Calu3 (cell line): ENCODE measurements at places on chromosomes 1 and 21. TPM values are rescaled to one million over a fixed set of nuclear protein-coding genes. Genes with fewer than 3 reads are reported as not detected.

DNA sequence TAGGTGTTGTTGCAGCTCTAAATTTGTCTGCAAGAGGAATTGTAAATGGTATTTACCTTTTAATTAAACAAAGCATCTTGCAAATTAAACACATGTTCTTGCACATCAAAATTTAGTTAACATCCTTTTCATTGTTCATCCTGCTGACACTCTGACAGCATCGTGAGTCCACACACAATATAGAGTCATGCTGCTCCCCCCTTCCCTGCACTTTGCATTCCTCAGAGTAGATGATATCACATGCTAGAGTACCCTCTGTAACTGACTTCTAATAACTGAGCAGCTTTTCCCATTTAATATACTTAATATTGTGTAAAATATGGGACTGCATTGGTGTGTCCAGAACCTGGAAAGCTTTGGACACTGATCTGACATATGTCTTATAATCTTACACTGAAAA lies 138.8 kb upstream of the DPYD start:
- no peak for DNase-seq

GRCh38 chr1:17119773-17120480 lies 676 bp upstream of the PADI2 start:
- no peak for DNase-seq

GRCh38 chr21:31905503-31906451 lies 33.0 kb downstream of the HUNK start:
- DNase-seq, result no peak

DNA sequence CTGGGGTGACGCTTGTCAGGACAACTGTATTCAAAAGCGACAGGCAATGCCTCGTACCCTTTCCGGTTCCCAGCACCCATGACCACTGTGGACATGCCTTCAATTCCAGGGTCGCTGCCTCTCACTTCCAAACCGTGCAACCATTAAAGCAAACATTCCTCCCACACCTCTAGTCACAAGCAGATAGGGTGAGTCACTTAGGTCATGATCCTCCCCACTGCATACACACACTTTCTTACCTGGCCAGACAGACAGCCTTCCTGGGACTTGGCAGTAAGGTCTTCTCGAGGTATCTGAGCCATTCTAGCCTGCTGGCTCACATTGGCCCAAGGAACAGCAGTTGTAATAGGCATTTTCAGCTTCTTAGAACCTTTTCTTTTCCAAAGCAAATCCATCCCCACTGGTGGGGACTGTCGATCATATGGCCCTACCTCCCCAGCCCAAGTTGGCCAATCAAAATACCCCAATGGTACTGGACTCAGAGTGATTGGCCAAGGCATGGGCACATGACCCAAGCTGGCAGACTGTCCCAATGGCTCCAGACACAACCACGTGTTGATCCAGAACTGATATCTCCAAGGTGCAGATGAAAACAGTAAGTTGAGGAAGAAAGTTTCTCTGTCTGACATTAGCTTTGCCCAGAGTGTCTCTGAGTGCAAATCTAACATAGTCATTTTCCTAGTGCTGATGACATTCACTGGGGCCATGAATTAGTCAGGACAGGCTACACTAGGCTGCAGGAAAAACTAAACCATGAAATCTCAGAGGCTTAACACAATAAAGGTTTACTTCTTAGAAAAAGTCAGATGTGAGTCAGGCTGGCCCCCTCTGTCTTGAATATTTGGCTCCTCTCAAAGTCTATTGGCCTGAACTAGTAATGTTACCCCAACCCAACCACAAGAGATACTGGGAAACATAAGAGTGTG lies 113.8 kb downstream of the RRAGC start:
- no peak for DNase-seq

DNA sequence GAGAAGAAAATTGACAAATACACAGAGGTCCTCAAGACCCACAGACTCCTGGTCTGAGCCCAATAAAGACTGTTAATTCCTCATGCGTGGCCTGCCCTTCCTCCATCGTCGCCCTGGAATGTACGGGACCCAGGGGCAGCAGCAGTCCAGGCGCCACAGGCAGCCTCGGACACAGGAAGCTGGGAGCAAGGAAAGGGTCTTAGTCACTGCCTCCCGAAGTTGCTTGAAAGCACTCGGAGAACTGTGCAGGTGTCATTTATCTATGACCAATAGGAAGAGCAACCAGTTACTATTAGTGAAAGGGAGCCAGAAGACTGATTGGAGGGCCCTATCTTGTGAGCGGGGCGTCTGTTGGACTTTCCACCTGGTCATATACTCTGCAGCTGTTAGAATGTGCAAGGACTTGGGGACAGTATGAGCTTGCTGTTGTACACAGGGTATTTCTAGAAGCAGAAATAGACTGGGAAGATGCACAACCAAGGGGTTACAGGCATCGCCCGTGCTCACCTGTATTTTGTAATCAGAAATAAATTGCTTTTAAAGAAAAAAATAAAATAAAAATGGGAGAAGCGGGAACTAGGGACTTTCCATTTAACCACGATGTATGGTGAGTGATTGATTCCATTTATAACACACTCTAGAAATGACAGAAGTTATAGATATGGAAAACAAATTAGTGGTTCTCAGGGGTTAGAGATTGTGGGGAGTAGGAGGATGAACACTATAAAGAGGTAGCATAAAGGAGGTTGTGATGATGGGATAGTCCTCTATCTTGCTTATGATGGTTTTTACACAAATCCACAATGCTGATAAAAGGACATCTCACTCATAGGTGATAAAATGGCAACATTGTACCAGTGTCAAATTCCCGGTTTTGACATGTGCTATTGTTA lies 244.7 kb downstream of the MRPL39 start:
- no peak for DNase-seq

DNA sequence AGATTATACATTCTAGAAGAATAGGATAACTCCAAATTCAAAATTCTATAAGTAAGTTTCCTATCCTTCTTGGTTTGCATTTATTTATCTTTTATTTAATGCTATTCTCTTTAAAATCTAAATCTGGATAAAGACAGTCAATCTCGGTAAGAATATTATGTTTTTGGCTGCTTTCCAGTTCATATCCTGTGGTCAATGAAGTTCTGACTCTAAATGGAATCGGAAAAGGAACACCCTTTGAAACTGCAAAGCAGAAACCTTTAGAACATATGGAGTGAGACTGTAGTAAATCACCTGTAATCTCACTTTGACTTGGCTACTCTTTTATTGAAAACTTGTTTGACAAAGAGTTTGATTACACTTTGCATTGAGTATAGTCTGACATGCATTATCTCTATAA lies 85.2 kb downstream of the KIFAP3 start:
- DNase-seq, result no peak

GRCh38 chr1:50369830-50370229 lies 53.4 kb downstream of the DMRTA2 start:
- no peak for DNase-seq

GRCh38 chr1:168095476-168095875 lies 41.3 kb downstream of the GPR161 start:
- DNase-seq, result no peak

DNA sequence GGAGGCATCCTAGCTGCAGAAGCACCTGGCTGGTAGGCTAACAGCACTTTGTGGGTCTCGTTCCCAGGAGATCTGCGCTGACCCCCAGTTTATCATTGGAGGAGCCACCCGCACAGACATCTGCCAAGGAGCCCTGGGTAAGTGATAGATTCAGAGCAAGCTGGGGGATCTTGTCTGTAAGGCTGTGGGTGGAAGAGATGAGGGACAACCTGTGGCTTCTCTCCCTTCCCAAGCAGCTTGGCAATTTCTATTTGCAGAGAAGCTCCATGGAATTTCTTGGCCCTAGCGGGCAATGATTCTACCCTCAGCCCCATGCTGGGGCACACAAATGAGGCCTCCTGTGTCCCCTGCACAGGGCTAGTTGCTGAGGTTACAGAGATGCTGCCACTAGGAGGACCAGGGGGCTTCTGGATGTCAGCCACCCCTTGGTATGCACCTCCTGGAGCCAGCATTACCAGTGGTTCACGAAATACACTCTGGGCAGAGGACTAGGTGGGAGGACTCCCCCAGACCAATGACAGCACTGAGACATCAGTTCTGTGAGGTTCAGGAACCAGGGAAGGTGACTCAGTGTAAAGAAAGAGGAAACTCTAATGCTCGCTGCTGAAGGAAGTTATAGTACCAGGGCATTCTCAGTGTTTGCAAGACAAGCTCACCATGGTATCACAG lies 5.5 kb downstream of the CAPN2 start:
- no peak for DNase-seq

DNA sequence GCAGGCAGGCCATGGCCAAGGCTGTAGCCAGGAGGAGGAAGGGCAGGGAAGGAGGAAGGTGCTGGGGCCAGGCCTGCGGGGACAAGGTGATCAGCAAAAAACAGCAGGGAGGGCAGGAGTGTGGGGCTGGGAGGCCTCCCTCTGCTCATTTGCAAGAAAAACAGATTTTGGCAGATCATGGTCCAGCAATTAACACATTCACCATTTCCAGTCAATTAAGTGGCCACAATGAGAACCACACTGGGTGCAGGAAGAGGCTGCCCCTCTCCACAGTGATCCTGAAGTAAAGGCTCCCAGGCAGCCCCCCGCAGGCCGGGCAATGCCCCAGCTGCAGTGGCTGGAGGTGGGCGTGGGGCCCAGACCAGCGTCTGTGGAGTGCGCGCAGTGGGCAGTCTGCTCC lies 54.6 kb downstream of the DMRTB1 start:
- DNase-seq, result no peak

GRCh38 chr1:63189677-63190076 lies 132.7 kb upstream of the FOXD3 start:
- DNase-seq, result peak; percentile 16

DNA sequence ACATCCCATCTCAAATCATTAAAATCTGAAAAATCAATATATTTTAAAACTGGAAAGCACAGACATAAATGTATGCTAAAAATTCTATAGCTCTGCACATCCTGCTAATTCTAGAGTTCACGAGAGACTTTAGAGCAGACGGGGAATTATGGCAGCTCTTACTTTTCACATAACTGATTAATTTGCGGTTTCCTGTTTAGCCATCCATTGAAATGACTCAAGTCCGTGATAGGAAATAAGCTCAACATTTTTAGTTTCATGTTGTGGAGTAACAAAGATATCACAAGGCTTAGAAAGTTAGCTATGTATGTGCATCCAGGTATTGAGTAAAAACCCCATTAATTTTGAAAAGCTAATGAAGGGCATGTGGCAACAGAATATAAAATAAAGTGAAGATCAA lies 123.2 kb downstream of the SMYD2 start:
- DNase-seq, result no peak

- DNase-seq, result no peak
Observed at GRCh38 chr1:92599184-92599583, 112.5 kb upstream of the GFI1 start.

DNA sequence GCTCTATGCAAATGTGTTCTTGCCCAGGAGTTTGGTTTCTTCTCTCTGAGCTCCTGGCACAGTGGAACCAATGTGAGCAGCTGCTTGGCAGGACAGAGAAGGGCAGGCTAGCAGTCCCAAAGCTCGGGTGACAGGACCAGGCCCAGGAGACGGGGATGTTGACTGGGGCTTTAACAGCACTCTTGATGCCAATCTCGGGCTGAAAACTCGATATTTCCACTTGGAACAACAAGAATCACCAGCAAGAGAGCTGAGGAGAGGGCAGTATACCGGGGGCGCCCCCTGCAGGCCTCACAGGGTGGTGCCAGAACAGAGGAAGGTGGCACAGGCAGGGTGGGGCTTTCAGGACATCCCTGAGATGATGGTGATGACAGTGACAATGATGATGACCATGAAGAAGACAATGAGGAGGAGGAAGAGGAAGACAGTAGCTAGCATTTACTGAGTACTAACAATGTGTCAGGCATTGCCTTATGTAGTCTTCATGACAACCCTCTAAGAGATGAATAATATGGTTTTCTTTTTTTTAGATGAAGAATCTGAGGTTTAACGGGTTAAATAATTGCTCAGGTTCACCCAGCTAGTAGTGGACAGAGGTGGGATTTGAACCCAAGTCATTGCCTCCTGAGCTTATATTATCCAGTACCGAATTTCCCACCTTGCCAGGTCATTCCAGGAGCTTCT lies 2.7 kb upstream of the KCNJ9 start:
- peak; percentile 75 for DNase-seq

DNA sequence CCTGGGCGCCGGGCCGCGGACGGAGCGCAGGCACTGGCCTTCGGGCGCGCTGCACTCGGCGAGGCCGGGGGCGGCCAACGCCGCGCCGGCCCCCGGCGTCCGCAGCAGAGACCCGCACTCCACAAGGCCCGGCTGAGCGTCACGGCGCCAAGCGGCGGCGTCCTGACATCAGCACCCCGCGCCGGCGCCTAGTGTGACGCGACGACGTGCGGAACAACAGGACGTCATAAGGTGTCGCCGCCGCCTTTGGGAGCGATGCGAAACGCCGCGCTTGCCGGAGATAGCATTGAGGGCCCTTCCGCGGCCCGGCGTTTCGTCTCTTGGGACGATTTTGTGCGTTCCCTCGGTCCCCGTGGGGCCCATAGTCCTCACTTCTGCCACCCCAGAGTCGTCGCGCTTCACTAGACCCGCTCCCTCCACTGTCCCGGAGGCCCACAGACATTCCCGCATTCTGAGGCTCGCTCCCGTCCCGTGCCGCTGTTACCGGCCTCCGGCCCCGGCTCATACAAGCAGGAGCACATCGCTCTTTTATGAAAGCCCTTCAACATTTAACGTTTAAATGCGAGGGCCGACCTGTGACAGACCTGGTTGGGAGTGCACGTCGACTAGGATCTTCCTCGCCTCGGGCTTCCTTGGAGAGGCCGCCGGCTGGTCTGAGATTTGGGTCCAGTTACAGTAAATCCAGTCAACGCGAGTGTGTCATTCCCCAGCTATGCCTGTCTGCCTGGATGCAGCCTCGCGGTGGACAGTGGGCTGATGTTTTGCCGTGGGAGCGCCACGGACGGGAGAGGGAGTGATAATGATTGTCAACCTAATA lies at the start of gene SSU72:
TSS of gene SSU72 (minus strand) at position 143 of the 817 bp plus-strand sequence. CDS start 306 bp downstream, outside the sequence.
- DNase-seq, result peak; percentile 88

DNA sequence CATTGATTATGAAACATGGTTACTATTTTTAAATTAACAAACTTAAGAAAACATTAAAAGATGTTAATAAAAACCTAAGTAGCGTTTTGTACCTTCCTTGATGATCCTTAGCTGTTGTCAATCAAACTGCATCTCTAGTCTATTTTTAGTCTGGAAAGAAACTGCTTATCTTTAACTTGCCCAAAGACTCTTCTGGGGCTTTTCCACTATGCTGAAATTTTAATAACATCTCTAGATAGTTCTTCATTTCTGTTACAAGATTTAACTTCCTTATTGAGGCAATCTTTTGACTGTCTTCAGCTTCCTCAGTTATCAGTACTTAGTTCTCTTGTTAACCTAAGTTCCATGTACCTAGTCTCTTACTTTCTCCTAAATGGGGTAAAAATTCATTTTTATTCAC lies 135.9 kb upstream of the HMCN1 start:
- no peak for DNase-seq

DNA sequence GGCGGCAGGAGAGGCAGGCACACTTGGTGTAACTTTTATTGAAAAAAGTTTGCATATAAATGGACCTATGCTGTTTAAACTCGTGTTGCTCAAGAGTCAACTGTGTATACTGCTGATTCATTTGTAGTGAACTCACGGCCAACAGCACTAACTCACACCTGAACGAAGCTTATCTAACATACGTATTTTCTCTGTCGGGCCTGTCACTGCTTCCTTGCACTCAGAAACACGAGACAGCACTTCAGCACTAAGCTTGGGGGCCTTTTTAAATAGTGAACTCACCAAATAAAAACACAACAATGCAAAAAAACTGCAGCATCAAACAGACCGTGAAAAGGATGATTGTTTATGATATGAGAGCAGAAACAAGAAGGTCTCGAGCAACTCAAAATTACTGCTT lies 58.9 kb upstream of the NEK2 start:
- no peak for DNase-seq

Gene GATAD2B
- total RNA-seq, result 58.3 and 62.5 TPM in 2 replicates

Gene NBPF8
- total RNA-seq, result 8.8 and 9.3 TPM in 2 replicates

Gene KLHDC9
- total RNA-seq, result 5.3 and 7.0 TPM in 2 replicates

Gene DNALI1
- 4.8 and 5.2 TPM in 2 replicates for total RNA-seq

Gene CDC20
- total RNA-seq, result 128 and 134 TPM in 2 replicates
